ENCODE measurements at places on chromosomes 4 and X. TPM values are rescaled to one million over a fixed set of nuclear protein-coding genes. Genes with fewer than 3 reads are reported as not detected.

The CSAG1 gene
- not detected for total RNA-seq

The SMARCA5 gene
- total RNA-seq, result 93.8 TPM

The SHISA3 gene
- 1.9 TPM for total RNA-seq

The CLTRN gene
- 1.3 TPM for total RNA-seq

The FAM9C gene
- total RNA-seq, result not detected

The TASL gene
- 3.0 TPM for total RNA-seq

The POU4F2 gene
- total RNA-seq, result not detected

- no peak for DNase-seq
- H3K27ac ChIP-seq, result no peak overlapping the region
- H3K4me3 ChIP-seq, result no peak overlapping the region
- H3K27me3 ChIP-seq, result no peaks in the 10 kb centered on the region
- H3K4me1 ChIP-seq, result no peaks in the 10 kb centered on the region
Observed at GRCh38 chr4:185600801-185601434, 65.6 kb upstream of the PDLIM3 start.

GRCh38 chr4:83490876-83491450, 6.1 kb upstream of the ABRAXAS1 start:
- no peak for DNase-seq
- no peaks in the 10 kb centered on the region for H3K36me3 ChIP-seq
- H3K4me3 ChIP-seq, result no peak overlapping the region
- H3K27ac ChIP-seq, result no peak overlapping the region

- no peaks in the 10 kb centered on the region for H3K27me3 ChIP-seq
- no peak overlapping the region for H3K27ac ChIP-seq
- H3K4me1 ChIP-seq, result no peaks in the 10 kb centered on the region
- DNase-seq, result no peak
- H3K4me3 ChIP-seq, result no peak overlapping the region
Observed at GRCh38 chr4:108287834-108288413, 119.2 kb upstream of the LEF1 start.

DNA sequence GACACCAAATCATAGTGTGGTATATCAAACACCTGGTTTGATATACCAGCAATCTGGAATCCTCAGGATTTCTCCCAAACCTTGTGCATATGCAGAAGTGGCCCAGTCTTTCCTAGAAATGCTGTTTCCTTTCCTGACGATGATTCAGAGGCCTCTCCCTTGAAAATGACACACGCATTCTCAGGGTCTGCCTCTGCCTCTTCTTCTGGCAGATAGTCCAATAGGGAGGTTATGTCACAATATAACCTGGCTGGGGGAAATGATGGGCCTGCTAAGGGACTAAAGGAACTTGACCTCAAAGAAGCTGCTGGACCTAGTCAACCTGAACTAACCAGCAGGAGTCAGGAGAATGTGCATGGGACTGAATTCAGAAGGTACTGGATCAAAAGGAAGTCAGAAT, 435.2 kb downstream of the IDS start:
- H3K27me3 ChIP-seq, result no peaks in the 10 kb centered on the region
- no peaks in the 10 kb centered on the region for H3K36me3 ChIP-seq
- no peak for DNase-seq
- no peak overlapping the region for H3K27ac ChIP-seq
- H3K4me3 ChIP-seq, result no peak overlapping the region

DNA sequence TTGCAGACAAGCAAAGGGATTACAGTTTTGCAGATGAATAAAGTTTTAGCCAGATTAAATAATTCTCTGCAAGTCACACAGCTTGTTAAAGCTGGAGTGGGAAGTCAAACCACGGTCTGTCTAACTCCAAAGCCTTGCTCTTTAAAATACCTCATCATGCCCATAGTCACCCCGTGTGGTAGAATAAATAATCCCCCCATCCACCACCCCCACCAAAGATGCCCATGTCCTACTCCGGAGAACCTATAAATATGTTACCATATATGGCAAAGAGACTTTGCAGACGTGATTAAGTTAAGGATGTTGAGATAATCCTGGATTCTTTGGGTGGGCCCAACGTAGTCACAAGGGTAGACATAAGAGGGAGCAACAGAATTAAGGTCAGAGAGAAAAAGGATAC, 118.7 kb downstream of the BEND2 start:
- no peak overlapping the region for H3K27ac ChIP-seq
- no peaks in the 10 kb centered on the region for H3K4me1 ChIP-seq
- no peaks in the 10 kb centered on the region for H3K36me3 ChIP-seq

- H3K4me1 ChIP-seq, result no peaks in the 10 kb centered on the region
- no peak for DNase-seq
- no peak overlapping the region for H3K4me3 ChIP-seq
- no peaks in the 10 kb centered on the region for H3K36me3 ChIP-seq
- peaks cover 40% of the 10 kb centered on the region for H3K27me3 ChIP-seq
Observed at GRCh38 chr4:8741513-8742226, 130.0 kb downstream of the HMX1 start.

DNA sequence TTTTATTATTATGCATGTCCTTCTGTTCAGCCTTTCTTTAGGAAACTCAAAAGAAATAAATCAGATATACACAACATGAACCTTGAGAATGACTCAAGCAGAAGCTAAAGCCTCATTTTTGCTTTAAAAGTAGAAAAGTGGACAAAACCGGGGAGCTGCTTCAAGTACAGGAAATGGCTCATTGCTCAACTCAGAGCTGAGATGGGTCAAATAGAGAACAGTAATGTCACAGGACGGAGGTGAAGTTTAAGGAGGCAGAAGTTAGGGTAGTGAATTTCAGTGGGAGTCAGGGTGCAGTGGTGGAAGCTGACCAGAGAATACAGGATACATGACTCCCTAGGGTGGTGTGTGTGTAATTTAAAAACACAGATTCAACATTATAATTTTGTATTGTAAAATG, 22.2 kb downstream of the PHKA2 start:
- H3K27me3 ChIP-seq, result no peaks in the 10 kb centered on the region
- no peak for DNase-seq
- H3K4me3 ChIP-seq, result no peak overlapping the region
- no peak overlapping the region for H3K27ac ChIP-seq
- H3K4me1 ChIP-seq, result no peaks in the 10 kb centered on the region

- H3K4me1 ChIP-seq, result no peaks in the 10 kb centered on the region
- no peak overlapping the region for H3K27ac ChIP-seq
- no peaks in the 10 kb centered on the region for H3K36me3 ChIP-seq
- H3K4me3 ChIP-seq, result no peak overlapping the region
- no peak for DNase-seq
Observed at GRCh38 chr4:126202226-126202625, 887.5 kb downstream of the FAT4 start.

DNA sequence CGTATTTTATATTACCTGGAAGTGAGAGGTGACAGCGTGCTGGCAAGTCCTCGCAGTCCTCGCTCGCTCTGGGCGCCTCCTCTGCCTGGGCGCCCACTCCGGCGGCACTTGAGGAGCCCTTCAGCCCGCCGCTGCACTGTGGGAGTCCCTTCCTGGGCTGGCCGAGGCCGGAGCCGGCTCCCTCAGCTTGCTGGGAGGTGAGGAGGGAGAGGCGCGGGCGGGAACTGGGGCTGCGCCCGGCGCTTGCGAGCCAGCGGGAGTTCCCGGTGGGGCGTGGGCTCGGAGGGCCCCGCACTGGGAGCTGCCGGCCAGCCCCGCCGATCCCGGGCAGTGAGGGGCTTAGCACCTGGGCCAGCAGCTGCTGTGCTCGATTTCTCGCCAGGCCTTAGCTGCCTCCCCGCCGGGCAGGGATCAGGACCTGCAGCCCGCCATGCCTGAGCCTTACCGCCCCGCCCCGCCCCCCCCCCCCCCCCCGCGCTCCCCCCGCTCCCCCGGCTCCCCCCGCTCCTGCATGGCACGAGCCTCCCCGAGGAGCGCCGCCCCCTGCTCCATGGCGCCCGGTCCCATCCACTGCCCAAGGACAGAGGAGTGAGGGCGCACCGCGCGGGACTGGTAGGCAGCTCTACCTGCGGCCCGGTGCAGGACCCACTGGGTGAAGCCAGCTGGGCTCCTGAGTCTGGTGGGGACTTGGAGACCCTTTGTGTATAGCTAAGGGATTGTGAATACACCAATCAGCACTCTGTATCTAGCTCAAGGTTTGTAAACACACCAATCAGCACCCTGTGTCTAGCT, 298.9 kb upstream of the MAGEB16 start:
- H3K27ac ChIP-seq, result no peak overlapping the region
- DNase-seq, result no peak

DNA sequence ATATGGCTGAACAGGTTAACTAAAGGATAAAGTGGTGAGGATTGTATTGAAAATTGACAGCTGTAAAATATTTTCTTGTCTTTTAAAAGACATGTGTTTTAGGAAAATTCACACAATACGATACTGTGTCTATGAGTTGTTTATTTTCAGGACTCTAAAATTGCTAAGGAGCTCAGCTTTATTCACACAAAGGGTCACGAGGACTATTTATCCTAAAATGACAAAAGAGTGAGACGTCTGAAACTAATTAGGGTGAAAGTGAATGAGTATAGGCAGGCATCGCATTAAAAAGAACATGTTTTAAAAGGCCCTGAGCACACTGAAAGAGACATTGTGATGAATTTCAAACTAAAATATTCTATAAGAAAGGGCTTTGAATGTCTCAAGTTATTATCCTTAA, 304.7 kb downstream of the SH2D1A start:
- H3K4me1 ChIP-seq, result no peaks in the 10 kb centered on the region
- no peak overlapping the region for H3K27ac ChIP-seq
- H3K27me3 ChIP-seq, result no peaks in the 10 kb centered on the region
- no peak for DNase-seq
- H3K4me3 ChIP-seq, result no peak overlapping the region

DNA sequence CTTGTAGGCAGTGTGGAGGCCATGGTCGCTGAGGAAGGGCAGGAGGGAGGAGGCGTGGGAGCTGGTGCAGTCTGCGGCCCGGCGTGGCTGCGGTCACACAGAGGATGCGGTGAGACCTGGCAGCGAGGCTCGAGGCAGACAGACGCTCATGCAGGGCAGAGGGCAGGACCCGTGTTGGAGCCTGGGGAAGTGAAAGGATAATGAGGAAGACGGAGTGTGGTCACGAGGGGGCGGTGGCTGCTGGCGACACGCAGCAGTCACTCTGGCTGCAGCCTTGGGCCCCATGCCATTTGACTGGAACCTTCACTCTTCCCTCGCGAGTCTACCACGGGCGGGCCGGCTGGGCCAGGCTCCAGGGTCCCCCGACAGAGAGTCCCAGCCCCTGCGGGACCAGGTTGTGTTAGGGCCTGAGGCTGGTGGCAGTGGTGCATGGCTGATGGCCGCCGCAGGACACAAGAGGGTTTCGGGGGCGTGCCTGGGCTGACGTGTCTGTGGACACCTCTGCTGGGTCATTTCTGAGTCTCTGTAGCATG, 68.8 kb upstream of the HGFAC start:
- no peak for DNase-seq
- H3K27ac ChIP-seq, result no peak overlapping the region
- peaks cover 51% of the 10 kb centered on the region for H3K4me1 ChIP-seq
- peaks cover 5% of the 10 kb centered on the region for H3K36me3 ChIP-seq

DNA sequence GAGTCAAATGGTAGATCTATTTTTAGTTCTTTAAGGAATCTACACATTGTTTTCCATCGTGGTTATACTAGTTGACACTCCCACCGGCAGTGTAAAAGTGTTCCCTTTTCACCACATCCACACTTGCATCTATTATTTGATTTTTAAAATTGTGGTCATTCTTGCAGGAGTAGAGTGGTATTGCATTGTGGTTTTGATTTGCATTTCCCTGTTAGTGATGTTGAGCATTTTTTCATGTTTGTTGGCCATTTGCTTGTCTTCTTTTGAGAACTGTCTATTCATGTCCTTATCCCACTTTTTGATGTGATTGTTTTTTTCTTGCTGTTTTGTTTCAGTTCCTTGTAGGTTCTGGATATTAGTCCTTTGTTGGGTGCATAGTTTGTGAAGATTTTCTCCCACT, 70.0 kb downstream of the TAB3 start:
- DNase-seq, result no peak
- no peak overlapping the region for H3K4me3 ChIP-seq
- H3K36me3 ChIP-seq, result no peaks in the 10 kb centered on the region
- H3K4me1 ChIP-seq, result no peaks in the 10 kb centered on the region
- no peaks in the 10 kb centered on the region for H3K27me3 ChIP-seq

GRCh38 chr4:143381189-143382118, 44.8 kb downstream of the GAB1 start:
- H3K36me3 ChIP-seq, result no peaks in the 10 kb centered on the region
- H3K27me3 ChIP-seq, result no peaks in the 10 kb centered on the region
- peak overlapping the region; percentile 63 for H3K27ac ChIP-seq
- DNase-seq, result no peak
- H3K4me1 ChIP-seq, result peaks cover 35% of the 10 kb centered on the region

- H3K4me3 ChIP-seq, result no peak overlapping the region
- no peaks in the 10 kb centered on the region for H3K27me3 ChIP-seq
- no peak overlapping the region for H3K27ac ChIP-seq
- no peaks in the 10 kb centered on the region for H3K4me1 ChIP-seq
- DNase-seq, result no peak
- H3K36me3 ChIP-seq, result no peaks in the 10 kb centered on the region
Observed at GRCh38 chr4:35772291-35772690, 472.0 kb downstream of the ARAP2 start.

DNA sequence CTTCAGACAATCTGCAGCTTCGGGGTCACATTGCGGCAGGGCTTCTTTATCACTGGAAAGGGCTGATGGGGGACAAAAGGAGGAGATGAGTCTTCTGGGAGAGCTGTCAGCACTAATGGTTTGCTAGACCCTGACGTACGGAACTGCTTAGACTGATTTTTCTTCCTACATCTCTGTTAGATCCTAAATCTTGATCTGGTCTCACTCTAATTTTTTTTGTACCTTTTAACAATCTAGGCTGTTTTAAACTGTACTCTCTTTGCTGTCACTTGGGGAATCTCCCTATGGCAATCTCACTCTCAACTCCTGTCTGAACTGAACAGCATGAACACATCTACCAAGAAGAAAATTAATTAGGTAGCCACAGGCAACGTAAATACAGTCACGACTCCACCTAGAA, 120.1 kb downstream of the SNCA start:
- H3K4me1 ChIP-seq, result no peaks in the 10 kb centered on the region
- no peak overlapping the region for H3K27ac ChIP-seq
- H3K36me3 ChIP-seq, result no peaks in the 10 kb centered on the region
- no peak for DNase-seq

DNA sequence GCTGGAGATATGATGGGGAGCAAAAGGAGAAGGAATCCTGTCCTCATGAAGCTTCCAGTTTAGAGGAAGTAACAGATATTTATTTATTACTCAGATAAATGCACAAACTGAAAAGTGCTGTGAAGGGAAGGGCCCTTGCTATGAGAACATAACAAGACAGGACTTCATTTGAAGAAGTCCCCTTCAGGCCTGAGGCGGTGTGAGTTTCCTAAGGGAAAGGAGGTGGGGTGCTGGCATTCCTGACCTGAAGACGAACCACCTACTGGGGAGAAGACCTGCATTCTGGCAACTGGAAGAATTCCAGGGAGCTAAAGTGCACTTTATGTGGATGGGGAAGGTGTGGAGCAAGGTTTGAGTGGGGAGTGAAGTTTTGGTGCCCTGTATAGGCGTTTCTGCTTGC, 15.9 kb upstream of the SPARCL1 start:
- H3K4me1 ChIP-seq, result no peaks in the 10 kb centered on the region
- no peaks in the 10 kb centered on the region for H3K27me3 ChIP-seq
- H3K36me3 ChIP-seq, result no peaks in the 10 kb centered on the region
- DNase-seq, result no peak
